ENCODE measurements at places on chromosomes 6 and 20.

GRCh38 chr6:151186804-151187330, 52.9 kb upstream of the AKAP12 start:
- no peak for DNase-seq

DNA sequence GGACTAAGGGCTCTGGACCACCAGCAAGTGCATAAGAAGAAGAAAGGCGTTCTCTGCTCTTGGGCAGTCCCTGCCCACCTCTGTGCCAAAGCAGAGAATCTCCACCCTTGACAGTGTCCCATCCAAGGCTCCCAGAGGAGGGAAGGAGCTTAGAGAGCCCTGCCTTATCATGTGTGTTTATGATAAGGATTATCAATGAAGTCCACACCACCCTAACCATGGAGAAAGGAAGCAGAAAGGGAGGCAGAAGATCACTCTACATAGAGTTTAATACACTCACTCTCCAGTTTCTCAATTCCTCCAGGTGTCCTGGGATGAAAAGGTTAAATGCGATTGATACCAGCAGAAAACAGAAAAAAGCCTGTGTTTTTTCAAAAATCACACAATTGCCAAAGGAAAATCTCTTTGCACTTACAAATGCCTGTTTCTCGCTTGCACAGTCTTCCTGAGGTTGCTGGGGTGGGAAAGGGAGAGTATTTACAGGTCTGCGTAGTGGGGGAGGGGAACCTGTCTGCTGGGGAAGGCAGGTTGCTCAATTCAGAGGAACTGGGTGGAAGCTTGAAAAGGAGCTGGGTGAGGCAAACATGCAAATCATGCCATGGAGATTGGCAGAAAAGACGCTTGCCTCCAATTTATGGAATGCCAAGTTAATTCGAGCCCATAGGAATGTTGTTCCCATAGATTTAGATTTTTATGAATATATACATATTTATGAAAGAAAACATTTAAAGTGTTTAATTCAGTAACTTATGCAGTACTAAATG, 104.0 kb downstream of the EYA2 start:
- DNase-seq = no peak

- no peak for DNase-seq
These were observed 240.4 kb upstream of the SULF2 start for GRCh38 chr20:48025661-48026060.

DNA sequence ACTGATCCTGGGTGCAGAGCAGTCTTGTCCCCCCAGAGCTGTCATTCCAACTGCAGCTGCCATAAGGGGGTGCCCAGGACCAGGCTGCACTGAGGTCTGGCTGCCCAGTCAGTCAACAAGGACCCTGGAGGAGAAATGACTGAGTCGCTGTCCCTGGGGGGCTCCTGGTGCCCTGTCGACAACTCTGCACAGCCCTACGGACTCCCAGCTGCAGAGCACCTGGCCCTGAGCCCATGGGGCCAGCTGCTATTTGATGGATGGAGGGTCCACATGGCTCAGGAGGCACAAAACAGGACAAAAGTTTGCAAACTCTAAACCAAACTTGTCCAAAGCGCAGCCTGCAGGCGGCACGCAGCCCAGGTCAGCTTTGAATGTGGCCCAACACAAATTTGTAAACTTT, 46.3 kb upstream of the RPS6KA2 start:
- no peak for DNase-seq

- DNase-seq = no peak
These were observed 7.6 kb downstream of the LEMD2 start for GRCh38 chr6:33781131-33781975.

Data from renal cortex interstitium (tissue), 15 donors.